Hematopoietic multipotent progenitor cell treated with erythropoietin and hydrocortisone succinate and interleukin-3 and kit ligand, for 15 days (in vitro differentiated cells): ENCODE measurements at places on chromosomes 5 and 9.

- no peak for DNase-seq
Measured at GRCh38 chr5:5150667-5151066, 10.5 kb downstream of the ADAMTS16 start.

GRCh38 chr5:33180900-33181299 is 259.9 kb upstream of the TARS1 start:
- no peak for DNase-seq

DNA sequence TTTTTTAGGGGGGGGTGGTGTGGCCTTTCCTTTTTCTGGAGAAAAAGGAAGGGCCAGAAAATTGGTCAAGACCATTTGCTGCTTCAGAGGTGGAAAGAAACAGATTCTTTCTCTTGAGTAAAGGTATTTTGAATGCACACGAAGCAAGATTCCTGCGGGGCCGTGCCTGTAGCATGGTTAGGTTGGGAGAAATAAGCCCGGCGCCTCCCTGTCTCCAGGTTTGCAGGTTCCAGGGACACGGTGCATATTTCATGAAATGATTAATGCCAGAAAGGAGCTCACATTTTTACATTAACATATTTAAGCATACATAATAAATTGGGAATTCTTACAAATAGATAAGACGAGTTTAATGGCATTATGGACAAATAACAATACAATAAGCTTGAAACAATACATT is 409.5 kb upstream of the IRX1 start:
- no peak for DNase-seq

- DNase-seq, result no peak
Measured at GRCh38 chr5:91122651-91123050, 260.5 kb downstream of the ARRDC3 start.

GRCh38 chr5:100518377-100518776 is 16.8 kb upstream of the FAM174A start:
- no peak for DNase-seq
